Brain (organoid and tissue), 16 donors: ENCODE measurements at places on chromosomes 5 and 9.
A peak's percentile ranks its signal among the peaks of the same experiment; 100 is the strongest.

- no peak for DNase-seq
Observed at GRCh38 chr9:4124266-4124665, 175.6 kb downstream of the GLIS3 start.

- DNase-seq: no peak
Observed at GRCh38 chr9:137317718-137318511, 15.8 kb upstream of the NRARP start.

- DNase-seq: no peak
Observed at GRCh38 chr9:99752417-99753109, 69.1 kb upstream of the NR4A3 start.

- peak; percentile 91 for DNase-seq
Observed at GRCh38 chr5:115069087-115069968, 100.4 kb downstream of the TRIM36 start.

- DNase-seq: no peak
Observed at GRCh38 chr5:82594097-82594496, 315.9 kb upstream of the RPS23 start.

DNA sequence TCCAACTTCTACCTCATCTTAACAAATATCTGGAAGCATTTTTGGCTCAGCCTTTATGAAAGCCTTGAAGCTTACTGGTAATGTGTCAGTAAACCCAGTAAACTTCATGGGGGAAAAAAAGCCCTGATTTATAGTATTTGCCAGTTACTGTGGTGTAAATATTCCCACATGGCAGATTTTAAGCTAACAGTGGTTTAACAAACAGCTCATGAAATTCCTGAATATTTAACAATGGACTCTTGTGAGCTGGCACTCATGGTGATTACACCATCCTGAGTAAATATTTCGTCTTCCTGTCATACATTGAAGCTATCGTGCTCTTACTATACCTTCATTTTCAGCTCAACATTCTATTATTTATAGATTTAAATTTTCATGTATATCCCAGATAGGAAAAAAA is 57.0 kb upstream of the ACOT12 start:
- DNase-seq: no peak

GRCh38 chr9:120186276-120186675 is 393.7 kb downstream of the CDK5RAP2 start:
- no peak for DNase-seq

- DNase-seq: no peak
Observed at GRCh38 chr9:76927540-76928240, 21.8 kb upstream of the PRUNE2 start.

DNA sequence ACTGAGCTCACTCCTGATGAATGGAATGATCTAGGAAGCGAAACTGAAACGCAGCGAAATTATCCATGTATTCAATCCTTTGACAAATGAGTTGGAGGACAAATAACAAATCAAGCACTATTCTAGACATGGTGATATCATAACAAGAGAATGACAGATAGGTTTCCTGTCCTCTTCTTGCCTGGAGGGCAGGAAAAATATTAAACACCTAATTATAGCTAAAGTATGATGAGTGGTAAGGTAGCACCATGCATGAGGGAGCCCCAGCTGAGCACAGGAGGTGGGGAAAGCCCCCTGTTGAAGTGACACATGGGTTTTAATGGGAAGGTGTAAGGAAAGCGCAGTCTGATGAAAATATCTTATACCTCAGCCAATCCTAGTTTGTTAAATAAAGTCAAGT is 225.2 kb downstream of the NPR3 start:
- DNase-seq: no peak

DNA sequence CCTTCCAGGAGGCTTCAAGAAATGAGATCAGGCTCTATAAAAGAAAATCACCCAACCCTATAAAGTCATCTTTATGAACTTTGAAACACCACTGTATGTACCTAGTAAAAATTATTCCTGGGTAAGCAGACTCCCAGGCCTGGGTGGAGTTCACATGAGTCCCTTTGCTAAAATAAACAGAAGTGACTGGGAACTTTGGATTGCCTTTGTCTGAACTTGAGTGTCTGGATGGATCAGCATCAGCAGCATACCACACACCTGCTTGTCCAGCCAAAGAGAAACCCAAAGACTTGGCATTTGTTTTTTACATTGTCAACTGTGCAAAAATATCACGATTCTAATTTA is 79.6 kb upstream of the CDKN2B start:
- DNase-seq: no peak

DNA sequence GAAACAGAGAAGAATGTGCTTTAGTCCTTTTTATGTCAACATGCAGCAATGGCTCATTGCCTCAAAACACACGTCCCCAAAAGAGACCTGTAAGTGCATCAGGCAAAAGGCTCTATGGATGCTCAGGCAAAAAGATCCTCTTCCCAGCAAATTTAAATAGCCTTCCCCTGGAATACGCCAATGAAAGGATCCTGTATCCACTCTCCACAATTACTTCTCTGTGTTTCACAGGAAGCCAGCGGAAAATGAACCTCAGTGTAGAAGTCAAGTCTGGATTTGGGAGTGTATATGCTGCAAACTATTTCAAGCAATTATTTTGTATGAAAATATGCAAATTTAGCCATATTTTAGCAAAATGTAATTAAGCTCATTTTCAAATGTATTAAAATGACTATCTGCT is 217.9 kb downstream of the EPB41L4A start:
- DNase-seq: no peak

- DNase-seq: no peak
Observed at GRCh38 chr5:132389585-132390286, 20.2 kb downstream of the SLC22A5 start.

DNA sequence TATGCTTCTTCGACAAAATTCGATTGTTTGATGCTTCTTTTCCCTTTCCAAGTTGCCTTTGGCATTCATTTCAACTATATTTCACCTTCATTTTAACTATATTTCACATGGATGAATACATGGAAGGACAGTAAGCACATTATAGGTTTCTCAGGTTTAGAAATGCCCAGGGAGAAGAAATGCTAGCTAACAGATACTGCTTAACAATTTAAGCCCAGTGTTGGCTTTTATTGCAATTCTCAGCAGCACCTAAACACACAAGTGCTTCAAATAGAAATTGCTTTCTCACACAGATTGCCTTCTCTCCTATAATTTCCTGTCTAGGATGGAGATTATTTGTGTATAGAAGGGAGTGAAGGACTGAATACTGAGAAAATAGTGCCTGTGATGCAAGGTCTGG is 30.2 kb upstream of the SMC5 start:
- peak; percentile 37 for DNase-seq

- DNase-seq: no peak
Observed at GRCh38 chr5:38681966-38682365, 125.5 kb upstream of the LIFR start.

DNA sequence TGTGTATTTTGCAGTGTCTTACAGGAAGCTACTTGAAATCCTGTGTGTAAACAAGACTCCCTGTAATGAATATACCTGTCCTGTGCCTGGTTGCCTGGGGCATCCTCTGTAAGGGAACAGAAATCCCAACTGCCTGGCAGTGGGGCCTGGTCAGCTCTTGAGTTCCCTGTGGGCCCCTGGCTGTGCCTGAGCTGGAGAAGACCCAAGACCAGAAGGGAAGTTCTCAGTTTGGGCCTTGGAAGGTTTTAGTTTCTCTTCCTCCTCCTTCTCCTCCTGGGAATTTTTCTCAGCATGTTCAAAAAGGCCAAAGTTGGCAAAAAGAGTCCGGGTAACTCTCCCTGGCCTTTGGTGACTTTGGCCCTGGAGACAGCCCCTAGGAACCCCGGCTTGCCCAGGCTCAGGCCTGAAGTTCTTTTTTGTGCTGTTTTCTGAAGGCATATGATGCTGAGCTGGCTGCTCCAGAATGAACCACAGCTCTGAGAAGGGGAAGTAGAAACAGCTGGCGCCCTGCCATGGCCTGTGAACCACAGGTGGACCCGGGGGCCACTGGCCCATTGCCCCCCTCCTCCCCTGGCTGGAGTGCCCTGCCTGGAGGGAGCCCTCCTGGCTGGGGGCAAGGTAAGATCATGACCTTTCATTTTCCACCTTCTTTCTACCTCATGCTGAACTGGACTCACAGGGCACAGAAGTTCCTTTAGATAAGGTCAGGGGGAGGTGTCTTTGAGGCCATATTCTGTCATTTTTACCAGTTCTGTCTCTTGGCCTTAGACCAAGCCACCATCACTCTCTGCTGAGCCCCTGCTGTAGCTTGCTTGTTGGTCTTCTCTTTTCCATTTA is 5.8 kb downstream of the TMEM268 start:
- DNase-seq: no peak

DNA sequence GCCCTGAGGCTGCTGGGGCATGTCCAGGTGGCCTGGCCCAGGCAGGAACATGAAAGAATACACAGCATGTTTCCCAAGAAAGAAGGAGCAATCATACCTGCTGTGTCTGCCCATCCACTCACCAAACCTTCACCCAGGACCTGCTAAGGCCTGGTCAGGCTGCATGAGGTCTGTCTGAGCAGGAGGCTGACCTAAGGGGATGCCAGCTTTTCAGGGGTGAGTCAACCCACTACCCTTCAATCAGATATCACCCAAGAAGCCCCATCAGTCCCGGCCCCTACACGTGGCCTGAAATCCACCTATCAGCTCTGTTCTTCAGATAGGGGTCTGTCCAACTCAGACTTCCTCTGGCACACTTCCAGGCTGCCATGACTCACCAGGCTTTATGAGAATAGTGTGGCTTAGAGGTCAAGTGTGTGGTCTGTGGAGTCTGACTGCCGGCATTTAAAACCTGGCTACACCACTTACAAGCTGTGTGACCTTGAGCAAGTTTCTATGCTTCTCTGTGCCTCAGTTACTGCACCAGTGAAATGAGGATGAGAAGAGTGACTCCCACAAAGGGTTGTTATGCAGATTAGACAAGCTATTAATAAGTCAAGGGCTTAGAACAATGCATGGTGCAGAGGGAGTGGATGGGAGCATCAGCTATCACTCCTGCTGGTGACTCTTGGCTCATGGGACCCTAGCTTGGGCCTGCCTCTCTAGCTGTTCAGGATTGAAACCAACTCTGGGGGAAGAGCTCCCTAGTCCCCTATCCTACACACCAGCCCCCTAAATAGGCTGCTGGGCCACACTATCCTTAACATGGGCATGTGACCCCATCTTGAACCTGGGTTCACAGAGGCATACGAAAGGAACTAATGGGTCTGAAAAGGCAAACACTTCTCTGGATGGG is 130.3 kb downstream of the PAX5 start:
- no peak for DNase-seq

DNA sequence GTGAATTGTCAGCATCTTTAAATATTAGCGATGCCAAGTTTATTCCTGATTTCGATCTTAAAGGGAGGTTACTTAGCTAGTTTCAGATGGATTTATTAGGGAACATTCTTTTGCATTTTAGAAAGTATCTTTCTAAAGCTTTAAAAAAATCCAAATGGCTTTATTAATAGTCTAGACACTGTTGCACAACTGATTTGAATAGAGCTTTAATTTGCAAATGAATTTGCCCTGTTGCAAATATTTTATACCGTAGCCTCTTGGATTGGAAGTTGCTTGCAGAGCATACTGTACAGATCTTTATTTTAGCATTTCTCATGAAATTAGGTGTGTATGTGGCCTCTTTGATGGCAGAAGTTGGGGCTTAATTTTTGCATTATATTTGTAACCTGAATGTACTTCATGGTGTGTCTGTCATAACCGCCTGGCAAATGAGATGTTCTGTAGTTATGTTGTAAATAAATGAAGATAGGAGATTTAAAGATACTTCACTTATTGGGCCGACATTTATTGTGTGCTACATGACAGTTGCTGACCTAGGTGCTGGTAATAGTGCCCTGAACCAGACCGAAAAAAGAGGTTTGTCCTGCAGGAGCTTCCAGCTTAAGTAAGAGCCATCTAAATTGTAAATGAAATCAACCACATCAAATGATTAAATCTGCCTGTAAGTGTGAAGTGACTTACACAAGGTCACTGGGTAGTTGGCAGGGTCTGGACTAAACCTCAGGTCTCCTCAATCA is 1.8 kb downstream of the TCERG1 start:
- no peak for DNase-seq

GRCh38 chr5:35198075-35198474 is 32.2 kb downstream of the PRLR start:
- peak; percentile 13 for DNase-seq

- DNase-seq: no peak
Observed at GRCh38 chr9:35827486-35827885, 1.0 kb downstream of the FAM221B start.
